ENCODE measurements at places on chromosomes 1 and 21. TPM values are rescaled to one million over a fixed set of nuclear protein-coding genes. Genes with fewer than 3 reads are reported as not detected.

DNA sequence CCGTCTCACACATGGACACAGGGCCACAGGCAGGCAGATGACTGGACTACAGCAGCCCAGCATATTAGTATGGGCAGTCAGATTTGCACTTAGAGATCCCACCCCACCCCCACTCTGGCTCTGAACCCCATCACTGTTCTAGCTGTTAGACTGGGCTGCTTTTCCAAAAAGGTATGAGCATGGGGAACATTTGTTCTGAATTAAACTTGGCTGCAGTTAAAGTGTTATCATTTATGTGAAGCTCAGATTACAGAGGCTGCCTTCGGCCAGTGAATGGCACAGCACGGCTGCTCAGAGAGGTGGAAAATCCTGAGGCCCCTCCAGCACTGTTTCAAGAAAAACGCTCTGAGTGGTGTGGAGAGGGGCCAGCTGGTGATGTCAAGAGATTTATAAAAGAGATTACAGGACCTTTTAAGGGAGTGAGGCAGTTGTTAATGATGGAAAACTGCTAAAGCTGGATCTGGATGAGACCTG, 6.9 kb upstream of the NOS1AP start:
- no peaks in the 10 kb centered on the region for H3K36me3 ChIP-seq
- H3K27ac ChIP-seq = peak overlapping the region; percentile 30
- no peaks in the 10 kb centered on the region for H3K27me3 ChIP-seq

GRCh38 chr1:2871246-2871815, 69.8 kb upstream of the TTC34 start:
- H3K27me3 ChIP-seq = peaks cover 29% of the 10 kb centered on the region
- no peaks in the 10 kb centered on the region for H3K4me1 ChIP-seq
- H3K4me3 ChIP-seq = no peak overlapping the region
- no peak for DNase-seq

EPHA2 gene
- 12.3 TPM for total RNA-seq

GRCh38 chr1:83641796-83642443, 357.0 kb downstream of the TTLL7 start:
- DNase-seq = peak; percentile 5
- peaks cover 17% of the 10 kb centered on the region for H3K4me1 ChIP-seq
- peak overlapping the region; percentile 69 for H3K27ac ChIP-seq

KRTAP19-3 gene
- total RNA-seq = not detected

GRCh38 chr1:153717330-153717729, 10.5 kb upstream of the INTS3 start:
- H3K27ac ChIP-seq = no peak overlapping the region
- no peaks in the 10 kb centered on the region for H3K27me3 ChIP-seq
- H3K4me1 ChIP-seq = no peaks in the 10 kb centered on the region
- H3K36me3 ChIP-seq = no peaks in the 10 kb centered on the region

GRCh38 chr1:178496410-178497135, at the start of gene CLEC20A:
CLEC20A (minus strand) TSS chr1:178496964; CDS start chr1:178496939, 25 bp downstream.
- no peak within 1 kb of the TSS for H3K4me3 ChIP-seq
- no peaks in the 10 kb centered on the region for H3K36me3 ChIP-seq
- no peak for DNase-seq
- no peaks in the 10 kb centered on the region for H3K27me3 ChIP-seq
- H3K4me1 ChIP-seq = no peaks in the 10 kb centered on the region
- H3K27ac ChIP-seq = no peak within 1 kb of the TSS

DNA sequence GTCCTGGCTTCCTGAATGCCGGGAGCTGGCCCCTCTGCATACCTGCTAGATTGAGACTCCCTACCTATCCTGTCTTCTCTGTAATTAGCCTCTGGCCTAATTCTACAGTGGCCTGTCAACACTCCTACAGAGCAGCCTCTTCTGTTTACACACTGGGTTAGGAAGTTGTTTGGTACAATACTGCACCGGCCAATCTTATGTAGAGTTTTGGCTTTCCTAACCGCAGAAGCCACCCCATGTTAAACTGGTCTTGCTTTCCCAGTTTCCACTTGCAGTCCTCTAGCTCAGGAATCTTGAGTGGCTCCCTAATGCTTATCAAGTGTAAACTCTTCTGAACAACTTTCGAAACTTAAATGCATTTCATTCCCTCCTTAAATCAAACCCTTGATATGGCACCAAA, 42.8 kb downstream of the DPH5 start:
- no peaks in the 10 kb centered on the region for H3K36me3 ChIP-seq
- no peaks in the 10 kb centered on the region for H3K4me1 ChIP-seq
- DNase-seq = no peak
- H3K4me3 ChIP-seq = no peak overlapping the region
- H3K27ac ChIP-seq = no peak overlapping the region

Data from heart right ventricle (tissue), 16 donors.